ENCODE measurements at places on chromosomes 12 and 14.
A peak's percentile ranks its signal among the peaks of the same experiment; 100 is the strongest.

- DNase-seq, result no peak
Measured at GRCh38 chr12:77992760-77993159, 162.1 kb downstream of the NAV3 start.

DNA sequence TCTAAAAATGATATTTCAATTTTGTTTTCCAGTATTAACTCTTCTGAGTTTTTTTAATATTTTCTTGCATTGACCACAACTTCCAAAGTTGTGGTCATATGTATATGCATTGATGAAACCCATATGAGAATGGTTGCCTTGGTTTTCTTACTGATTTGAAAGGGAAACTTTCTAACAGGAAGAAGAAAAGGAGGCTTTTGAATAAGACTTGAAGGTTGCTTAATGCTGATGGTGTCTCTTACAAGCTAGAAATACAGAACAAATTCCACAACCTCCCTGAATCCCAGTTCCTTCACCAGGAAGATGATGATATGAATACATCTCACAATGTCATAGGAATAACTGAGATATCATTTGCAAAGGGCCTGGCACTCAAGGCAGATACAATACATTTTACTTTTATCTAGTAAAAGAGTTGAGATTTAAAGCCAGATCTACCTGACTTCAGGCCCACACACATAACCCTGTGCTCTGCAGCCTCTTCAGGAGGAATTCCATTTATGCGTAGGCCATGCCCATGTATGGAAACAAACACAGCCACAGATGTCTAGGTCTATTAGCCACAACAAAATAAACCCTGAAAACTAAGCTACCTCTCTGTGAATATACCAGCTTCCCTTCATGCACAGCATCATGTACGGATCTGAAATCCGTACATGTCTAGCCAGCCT is 165.4 kb upstream of the PLEKHG7 start:
- no peak for DNase-seq

DNA sequence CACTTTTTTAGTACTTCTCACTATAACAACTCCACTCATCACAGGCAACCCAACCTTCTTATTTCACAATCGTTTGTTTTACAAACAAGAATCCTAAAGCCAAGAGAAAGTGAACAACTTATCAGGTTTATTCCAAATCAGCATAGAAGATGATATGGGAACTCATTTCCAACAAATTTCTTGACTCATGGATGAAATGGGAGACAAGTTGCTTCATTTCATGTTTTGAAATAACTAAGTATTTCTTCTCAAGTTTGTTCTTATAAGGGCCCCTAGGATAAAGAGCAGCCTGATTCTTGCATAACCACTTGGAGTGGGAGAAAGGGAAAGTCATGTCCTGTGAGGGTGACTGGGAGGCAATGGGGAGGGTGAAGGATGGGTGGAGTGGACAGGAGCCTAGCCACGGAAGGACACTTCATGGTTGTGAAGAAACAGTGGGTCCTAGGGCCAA is 168.3 kb downstream of the DUSP6 start:
- no peak for DNase-seq

DNA sequence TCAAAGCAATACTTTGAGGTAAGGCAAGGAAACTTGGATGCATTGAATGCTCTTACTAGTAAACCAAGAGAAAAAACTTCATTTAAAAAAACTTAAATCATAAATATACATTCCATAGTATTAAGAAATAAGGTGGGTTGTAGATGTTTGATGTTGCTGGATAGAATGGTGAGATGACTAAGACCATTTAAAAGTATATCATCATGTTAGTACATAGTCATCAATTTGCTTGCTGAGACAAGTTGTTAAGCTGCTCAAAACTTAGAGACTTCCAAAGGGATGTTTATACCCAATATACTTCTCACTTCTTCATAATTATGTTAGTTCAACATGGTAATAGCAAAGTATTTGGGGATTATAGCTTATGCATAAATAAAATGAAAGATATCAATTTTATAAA is 675.5 kb upstream of the MGAT4C start:
- no peak for DNase-seq

GRCh38 chr12:16573398-16574077 is 32.4 kb downstream of the LMO3 start:
- no peak for DNase-seq

DNA sequence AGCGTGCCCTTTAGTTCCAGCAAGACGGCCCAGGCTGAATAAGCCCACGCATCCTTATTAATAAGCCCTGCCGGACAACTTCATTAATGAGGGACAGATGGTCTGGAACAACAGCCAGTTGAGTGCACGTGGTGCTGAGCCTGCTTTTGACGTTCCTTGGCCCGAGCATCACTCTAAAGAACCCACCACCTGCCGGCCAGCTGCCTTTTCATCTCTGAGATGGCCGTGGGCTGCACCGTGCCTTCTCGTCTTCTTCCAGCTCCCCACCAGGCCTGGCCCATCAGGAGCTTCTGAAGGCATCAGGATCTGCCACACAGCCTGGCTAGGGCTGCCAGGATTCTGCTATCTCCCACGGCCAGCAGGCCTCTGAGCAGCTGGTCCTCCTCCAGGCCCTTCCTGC is 80.0 kb downstream of the AACS start:
- DNase-seq, result no peak

- DNase-seq, result no peak
Measured at GRCh38 chr14:64324461-64324860, 30.3 kb upstream of the ESR2 start.

GRCh38 chr14:104681689-104682074 is 7.7 kb upstream of the INF2 start:
- DNase-seq, result no peak

- no peak for DNase-seq
Measured at GRCh38 chr12:39124768-39125167, 219.4 kb upstream of the CPNE8 start.

GRCh38 chr14:101173698-101174521 is 270.4 kb upstream of the RTL1 start:
- DNase-seq, result no peak

GRCh38 chr14:73368616-73369015 is 89.7 kb downstream of the NUMB start:
- no peak for DNase-seq

- no peak for DNase-seq
Measured at GRCh38 chr14:97224016-97224415, 426.8 kb downstream of the VRK1 start.

DNA sequence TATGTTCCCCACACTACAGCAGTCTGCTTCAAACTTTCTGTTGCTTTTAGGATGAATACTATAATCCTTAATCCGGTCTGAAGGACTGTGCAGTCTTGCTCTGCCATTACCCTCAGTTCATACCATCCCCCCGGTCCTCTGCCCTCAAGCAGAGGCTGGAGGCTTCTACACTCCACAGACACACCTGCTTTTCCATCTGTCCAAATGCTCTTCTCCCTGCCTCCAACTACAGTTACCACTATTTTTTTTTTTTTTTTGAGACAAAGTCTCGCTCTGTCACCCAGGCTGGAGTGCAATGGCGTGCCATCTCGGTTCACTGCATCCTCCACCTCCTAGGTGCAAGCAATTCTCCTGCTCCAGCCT is 19.3 kb upstream of the KCNH3 start:
- no peak for DNase-seq

DNA sequence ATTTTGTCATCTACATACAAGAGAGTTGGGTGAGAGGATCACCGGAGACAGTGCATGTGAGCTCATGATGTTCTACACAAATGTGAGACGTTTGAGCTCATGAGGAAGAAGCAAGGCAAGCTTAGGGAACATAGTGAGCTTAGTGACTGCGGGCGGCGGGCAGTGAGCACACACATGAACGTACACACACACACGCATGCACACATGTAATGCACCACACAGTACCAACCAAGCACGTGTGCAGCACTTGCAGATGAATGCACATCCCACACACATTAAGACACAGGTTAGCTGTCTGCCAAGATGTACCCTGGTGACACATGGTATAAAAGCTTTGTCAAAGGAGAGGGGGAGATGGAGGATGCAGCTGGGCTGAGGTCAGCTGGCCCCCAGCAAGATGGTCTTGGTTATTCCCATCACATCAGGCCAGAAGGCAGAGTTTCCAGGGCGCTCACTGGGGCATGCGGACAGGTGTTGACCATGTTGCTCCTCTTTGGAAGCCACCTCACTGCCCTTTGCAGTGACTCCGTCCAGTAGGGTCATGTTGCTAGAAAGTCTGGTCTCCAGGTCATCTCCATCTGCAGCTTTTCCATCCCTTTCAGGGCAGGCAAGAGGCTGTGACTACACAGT is 8.7 kb upstream of the CACNA2D4 start:
- no peak for DNase-seq

DNA sequence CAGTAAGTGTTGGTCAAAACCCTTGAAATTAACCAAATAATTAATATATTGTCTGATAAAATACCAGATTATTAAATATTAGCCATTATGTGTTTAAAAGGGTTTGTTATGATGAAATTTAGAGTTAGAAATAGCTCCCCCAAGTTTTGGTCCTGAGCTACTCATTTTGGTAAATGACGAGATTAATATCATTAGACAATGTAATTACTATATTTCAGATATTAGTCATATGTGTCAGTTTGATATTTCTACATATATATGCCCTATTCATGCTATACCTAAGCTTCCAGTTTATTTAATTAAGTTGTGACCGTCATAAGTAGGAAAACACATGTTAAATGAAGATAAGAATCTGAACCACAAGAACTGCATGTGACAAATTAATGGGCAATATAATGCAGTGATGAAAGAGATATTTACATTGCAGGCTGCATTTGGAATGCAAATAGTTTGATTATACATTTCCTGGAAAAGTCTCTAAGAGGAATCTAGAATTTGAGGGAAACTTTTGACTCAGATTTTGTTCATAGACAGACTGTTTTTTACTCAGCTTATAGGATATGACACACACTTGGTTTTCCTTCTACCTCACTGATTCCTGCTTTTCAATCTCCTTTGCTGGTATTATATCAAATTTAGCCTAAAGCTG is 70.5 kb downstream of the TBC1D30 start:
- DNase-seq, result no peak

DNA sequence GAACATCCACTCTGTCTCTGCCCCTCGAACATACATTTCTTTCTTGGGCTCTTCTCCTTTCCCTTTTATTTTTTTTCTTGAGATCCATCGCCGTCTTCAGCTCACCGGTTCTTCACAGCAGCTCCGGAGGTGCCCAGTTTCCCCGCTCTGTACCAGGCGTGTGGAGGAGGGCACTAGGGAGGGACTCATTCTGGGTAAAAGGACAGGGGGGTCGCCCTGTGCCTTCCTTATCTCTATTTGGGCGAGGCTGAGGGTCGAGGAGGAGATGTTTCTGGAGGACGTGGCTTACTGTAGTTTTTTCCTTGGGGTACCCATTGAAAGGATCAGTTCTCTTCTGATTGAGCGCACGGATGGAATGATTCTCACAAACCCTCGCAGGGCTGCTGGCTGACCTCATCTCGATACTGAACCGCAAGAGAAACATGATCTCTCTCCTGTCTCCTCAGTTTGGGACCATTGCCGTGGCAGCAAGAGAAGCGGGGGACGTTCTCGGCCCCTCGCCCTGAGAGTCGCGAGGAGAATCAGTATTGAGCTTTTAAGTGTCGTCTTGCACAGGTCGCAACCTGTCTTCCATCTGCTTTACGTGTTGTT is 386 bp downstream of the LIN52 start:
- DNase-seq, result no peak

DNA sequence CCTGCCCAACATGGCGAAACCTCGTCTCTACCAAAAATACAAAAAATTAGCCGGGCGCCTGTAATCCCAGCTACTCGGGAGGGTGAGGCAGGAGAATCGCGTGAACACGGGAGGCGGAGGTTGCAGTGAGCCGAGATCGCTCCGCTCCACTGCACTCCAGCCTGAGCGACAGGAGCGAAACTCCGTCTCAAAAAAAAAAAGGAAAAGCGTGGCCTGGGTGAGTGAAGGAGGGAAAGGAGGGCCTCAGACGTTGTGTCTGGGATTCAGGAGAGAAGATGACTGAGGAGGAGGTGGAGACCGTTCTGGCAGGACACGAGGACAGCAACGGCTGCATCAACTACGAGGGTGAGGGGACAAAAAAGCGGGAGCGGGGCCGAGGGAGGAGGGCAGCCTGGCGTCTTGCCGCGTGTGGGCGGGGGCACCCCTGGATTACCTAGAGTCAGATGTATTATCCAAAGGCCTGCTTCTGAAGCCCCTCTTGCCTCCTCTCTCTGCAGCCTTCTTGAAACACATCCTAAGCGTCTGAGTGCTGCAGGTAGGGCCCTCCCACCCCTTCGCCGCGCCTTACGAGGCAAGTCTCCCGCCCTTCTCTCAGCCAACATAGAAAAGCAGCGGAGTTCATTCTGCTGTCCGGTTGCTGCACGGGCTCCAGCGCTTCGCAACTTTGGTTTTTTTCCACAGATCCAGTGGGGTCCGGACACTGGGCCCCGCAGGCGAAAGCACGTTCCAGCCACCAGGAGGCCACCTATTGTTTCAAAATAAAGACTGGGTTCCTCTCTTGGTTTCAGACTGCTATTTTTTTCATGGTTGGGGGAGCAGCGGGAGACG is 744 bp upstream of the MYL6 start:
- DNase-seq, result peak; percentile 76

DNA sequence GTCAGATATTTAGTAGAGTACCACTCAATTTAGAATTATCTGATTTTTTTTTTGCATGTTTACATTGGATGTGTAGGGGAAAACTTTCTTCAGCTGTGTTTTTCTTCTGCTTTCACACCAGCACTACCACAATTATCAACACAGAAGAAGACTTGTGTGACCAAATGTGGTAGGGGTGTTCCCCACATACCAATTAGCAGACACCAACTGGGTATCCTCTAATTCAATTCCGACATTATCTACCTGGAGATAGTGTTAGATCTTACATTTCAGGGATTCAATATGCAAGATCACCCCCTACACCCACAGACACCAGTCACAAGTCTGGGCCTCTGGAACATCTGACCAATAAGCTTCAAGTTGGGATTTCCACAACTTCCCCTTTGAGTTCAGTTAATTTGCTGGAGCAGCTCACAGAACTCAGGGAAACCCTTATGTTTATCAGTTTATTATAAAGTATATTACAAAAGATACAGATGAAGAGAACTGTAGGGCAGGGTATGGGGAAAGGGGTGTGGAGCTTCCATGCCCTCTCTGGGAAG is 4.1 kb upstream of the KLRG1 start:
- DNase-seq, result peak; percentile 19

- peak; percentile 77 for DNase-seq
Measured at GRCh38 chr14:49861699-49862088, 9.1 kb upstream of the NEMF start.

GRCh38 chr14:39372656-39373055 is 59.6 kb downstream of the FBXO33 start:
- no peak for DNase-seq

DNA sequence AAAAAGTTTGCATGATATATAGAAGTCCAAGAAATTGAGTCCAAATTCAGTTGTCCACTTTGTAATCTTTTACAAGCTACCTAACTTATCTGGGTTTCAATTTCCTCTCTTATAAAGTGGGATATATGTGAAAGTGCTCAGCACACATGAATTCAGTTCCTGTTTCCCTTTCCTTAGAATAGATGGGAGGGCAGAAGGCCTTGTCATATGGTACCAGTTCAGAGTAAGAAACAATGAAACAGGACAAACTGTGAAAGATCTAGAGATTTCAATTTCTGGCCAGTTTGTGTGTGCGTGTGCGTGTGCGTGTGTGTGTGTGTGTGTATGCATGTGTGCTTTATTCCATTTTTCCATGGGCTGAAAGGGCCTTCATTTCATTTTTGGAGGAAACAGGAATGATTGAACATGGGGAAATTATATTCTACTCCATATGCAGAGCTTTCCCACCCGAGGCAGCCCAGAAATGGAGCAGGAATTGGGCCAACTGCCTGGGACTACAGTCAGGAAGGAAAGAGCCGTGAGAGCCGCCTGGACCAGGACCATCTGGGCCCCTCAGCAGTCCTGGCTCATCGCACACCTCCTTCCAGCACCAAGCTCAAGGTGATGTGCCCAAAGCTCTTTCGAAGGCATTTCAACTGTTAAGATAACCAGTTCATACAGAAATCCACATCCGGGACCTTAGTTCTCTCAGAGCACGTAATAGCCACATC is 183.2 kb downstream of the EPS8 start:
- DNase-seq, result no peak

All from CD4-positive, alpha-beta T cell treated with Interleukin-10 for 1 hour (primary cell).